Cardiac muscle cell (in vitro differentiated cells and primary cell): ENCODE measurements at places on chromosomes 12 and 14.

GRCh38 chr14:50533241-50533705 is 904 bp upstream of the MAP4K5 start:
- no peak for DNase-seq

- DNase-seq: peak; percentile 96
Observed at GRCh38 chr12:92735131-92735721, 32.4 kb downstream of the PLEKHG7 start.

DNA sequence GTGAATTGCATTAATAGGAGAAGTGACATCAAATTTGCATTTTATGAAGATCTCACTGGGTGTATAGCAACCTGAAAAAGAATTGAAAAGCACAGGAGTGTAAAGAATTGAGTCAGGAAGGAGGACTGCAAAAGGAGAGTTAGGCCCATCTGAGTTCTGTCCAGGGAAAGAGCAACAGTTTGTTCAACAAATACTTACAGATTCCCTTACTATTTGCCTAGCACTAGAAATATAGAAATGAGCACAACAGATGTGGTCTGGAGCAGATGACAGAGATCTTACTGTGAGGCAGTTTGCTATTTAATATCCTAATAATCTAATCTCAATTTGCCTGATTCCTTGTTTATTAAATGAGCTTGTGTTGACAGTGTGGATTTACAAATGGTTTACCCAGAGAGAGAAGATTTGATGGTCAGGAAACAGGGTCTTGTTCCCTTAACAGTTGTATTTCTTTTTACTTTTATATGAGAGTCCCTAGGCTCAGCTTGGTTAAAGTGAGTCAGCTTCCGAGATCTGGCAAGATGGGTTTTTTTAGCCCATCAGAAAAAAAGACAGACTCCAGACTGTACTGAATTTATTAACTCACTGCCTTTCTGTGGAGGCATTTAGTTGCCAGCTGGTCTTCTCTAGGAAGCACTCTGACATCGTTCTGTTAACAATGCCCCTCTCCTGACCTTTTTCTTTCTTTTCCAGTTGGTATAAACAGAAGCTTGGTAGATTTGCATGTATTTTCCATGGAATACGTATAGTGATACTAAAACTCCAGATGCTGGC is 229.7 kb downstream of the TTC6 start:
- no peak for DNase-seq

- no peak for DNase-seq
Observed at GRCh38 chr12:95184121-95184520, 33.1 kb downstream of the FGD6 start.

DNA sequence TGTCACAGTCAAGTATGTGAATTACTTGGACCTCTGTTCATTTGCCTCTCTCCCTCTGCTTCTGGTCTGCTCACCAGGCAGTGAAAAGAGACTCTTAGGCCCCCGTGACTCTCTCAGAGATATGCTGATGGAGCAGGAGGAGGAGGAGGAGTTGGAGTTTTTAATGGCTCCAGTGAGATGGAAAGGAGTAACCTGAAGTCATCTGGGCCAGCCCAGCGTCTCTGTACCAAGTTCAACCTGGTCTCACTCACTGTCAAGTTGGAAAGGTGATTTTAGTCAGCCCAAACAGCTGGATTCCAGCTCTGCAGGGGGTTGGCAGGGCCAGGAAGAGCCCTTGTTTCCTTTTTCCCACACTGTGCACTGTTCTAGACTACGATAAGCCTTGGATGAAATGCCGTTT is 48.6 kb downstream of the SH2B3 start:
- DNase-seq: no peak

DNA sequence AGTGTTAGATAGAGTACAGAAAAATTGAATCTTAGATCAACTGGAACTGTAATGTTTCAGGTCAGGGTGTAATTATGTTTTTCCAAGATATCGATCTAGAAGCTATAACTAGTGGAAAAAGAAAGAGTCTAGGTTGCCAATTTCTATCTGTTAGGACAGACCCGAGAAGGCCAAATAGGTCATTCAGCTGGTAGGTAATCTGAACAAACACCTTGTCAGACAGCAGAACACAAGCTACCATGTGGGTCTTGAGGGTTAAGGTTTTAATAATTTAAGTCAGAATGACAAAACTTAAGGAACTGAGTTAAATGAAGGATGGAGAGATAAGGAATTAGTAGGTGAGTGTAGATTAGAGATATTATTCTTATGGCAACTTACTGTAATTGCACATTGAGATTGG is 44.9 kb upstream of the KCNMB4 start:
- no peak for DNase-seq

GRCh38 chr12:104569346-104570173 is 112.8 kb downstream of the CHST11 start:
- DNase-seq: no peak

DNA sequence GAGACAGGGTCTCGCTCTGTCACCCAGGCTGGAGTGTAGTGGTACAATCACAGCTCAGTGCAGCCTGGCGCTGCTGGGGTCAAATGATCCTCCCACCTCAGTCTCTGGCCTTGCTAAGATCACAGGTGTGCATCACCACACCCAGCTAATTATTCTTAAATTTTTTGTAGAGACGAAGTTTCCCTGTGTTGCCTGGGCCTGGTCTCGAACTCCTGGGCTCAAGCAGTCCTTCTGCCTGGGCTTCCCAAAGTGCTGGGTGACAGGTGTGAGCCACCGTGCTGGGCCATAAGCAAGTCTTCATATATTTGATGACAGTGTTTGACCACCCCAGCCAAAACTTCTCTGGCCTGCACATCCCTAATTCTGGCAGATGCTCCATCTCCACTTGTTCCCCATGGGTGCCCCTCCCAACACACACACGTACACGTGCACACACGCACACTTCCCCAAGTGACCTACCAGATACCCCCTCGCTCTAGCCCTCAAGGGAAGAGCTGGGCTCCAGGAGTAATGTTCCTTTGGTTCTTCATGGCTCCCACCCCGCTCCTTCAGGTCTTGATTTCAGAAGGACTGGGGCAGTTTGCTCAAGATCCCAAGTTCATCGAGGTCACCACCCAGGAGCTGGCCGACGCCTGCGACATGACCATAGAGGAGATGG is 104.3 kb upstream of the FKBP4 start:
- DNase-seq: no peak
